ENCODE measurements at places on chromosomes 1 and 21.

- DNase-seq, result no peak
Observed at GRCh38 chr21:46038871-46039397, 57.4 kb downstream of the COL6A1 start.

GRCh38 chr1:71521655-71522264 is 440.9 kb upstream of the ZRANB2 start:
- DNase-seq, result no peak

- DNase-seq, result no peak
Observed at GRCh38 chr1:151624783-151625182, 12.9 kb downstream of the SNX27 start.

- DNase-seq, result no peak
Observed at GRCh38 chr1:47971385-47972160, 25.6 kb downstream of the TRABD2B start.

DNA sequence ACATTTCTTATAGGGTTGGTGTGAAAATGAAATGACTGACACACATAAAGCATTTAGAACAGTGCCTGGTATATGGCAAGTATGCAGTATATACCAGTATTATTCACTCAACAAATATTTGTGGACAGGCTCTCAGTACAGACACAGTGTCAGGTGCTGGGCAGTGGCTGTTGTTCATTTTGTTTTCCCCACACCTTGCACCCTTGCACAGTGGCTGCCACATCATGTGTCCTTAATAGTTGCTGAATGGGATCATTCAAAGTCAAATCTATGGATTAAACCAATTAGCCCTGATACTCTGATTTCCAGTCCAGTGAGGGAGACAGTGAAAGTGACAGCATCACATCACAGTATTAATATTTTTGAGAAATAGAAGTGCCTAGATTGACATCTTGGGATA is 2.4 kb downstream of the SLAMF1 start:
- DNase-seq, result no peak

- DNase-seq, result no peak
Observed at GRCh38 chr1:79109445-79109844, 102.9 kb upstream of the ADGRL4 start.

- DNase-seq, result no peak
Observed at GRCh38 chr1:114530224-114530623, 19.2 kb upstream of the TRIM33 start.

GRCh38 chr1:200558866-200559459 is 61.6 kb downstream of the KIF14 start:
- no peak for DNase-seq

GRCh38 chr1:223727541-223727940 is 15.2 kb downstream of the CAPN2 start:
- DNase-seq, result no peak

DNA sequence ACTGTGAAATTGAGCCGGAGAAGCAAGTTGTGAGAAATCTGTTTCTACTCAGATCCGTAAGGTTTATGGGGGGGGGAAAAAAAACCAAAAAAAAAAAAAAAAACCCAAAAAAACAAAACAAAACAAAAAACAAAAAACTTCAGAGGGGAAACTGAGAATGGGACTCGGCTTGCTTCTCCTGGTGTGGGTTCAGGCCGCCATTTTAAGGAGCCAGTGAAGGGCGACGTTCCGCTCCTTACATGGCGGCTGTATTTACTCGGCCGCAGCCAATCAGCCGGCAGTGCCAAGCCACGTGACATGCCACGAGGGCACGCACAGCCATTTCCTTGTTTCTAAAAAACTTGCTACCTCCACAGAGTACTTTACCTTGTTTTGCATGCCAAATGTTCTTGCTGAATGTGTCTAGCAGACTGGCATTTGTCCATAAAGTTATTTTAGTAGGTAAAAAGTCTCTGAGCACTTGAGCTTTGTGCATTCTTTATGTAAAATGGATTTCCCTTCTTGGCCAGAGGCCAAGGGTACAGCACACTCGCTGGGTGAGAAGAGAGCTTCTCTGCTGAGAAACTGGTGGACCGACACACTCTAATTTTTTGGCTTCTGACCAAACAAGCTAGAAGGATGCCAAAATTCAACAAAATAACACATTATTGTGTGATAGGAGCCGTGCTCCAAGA is 101.8 kb downstream of the NFIA start:
- DNase-seq, result no peak

DNA sequence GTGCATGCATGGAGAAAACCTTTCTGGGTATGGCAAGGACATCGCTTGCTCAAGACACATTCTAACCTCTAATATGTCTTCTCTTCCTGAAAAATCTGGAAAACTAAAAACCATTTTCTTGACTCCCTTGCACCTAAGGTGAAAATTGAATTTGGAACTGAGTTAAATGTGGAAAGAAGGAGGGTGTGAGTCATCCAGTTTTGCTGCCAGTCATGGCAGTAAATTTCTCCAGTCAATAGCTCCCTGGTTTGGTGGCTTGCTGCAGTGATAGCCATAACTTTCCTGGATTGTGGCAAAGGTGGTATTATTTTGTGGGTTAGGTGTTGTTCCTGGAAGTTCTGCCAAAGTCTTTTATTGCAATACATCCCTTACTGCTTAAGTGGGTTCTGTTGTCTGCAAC is 2.5 kb downstream of the ZCCHC17 start:
- DNase-seq, result no peak

DNA sequence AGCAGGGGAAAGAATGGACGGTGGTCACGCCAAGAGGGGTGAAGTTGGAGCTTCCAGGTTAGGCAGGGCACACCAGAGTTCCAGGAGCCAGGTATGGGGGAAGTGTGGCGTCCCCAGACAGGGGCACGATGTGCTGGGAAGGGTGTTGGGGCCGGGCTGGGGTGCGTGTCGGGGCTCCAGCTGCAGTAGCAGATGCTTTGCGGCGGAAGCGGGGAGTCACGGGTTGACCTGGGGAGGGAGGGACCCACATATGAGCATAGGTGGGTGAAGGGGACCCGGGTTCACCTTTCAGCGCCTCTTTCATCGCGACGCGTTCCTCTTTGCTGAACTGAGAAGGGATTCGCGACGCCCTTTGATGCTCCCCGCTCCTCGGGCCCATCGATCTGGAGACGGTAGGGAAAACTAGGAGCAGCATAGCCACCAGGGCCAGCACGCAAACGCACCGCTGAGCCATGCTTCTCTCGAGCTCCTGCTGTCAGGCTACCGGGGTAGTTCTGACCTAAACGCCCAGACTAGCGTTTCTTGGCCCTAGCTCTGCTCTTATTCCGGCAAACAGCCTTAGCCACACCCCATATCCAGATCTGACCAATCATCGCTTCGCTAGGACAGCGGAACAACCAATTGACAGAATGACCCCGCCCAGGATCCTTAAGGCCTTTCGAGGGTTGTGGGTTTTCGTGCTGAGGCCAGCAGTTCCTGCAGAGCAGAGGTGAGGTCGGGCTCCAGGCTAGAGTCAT is at the start of gene PM20D1:
TSS of gene PM20D1 (minus strand) at position 514 of the 737 bp plus-strand sequence. CDS start at position 454, 60 bp downstream.
- DNase-seq, result no peak
